ENCODE measurements at places on chromosomes 16 and 17.

GRCh38 chr16:85929259-85929721 lies 30.3 kb downstream of the IRF8 start:
- DNase-seq: no peak

DNA sequence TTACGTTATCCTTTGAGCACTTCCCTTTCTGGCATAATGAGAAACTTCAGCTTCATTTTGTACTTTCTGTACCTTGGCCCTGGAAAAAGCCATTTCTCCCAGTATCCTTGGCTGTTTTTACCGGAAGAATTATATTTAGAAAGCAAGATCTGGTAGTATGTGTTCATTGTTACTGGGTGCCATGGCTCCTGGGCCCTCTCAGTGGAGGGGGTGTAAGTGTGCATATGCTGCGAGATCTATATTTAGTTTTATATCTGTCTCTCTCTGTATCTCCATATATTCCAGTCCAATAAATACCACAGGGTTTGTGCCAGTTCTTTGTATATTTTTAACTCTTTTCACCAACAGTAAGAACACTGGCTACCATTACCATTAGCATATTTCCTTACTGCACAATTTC lies 17.7 kb downstream of the ATP2C2 start:
- DNase-seq: no peak

GRCh38 chr16:30179195-30179594 lies 4.2 kb upstream of the CORO1A start:
- DNase-seq: no peak

GRCh38 chr17:72405662-72406230 lies 284.9 kb downstream of the SOX9 start:
- DNase-seq: no peak

- DNase-seq: no peak
Measured at GRCh38 chr16:65967376-65967775, 399.1 kb upstream of the CDH5 start.

- DNase-seq: no peak
Measured at GRCh38 chr16:64217789-64218535, 903.9 kb downstream of the CDH11 start.

DNA sequence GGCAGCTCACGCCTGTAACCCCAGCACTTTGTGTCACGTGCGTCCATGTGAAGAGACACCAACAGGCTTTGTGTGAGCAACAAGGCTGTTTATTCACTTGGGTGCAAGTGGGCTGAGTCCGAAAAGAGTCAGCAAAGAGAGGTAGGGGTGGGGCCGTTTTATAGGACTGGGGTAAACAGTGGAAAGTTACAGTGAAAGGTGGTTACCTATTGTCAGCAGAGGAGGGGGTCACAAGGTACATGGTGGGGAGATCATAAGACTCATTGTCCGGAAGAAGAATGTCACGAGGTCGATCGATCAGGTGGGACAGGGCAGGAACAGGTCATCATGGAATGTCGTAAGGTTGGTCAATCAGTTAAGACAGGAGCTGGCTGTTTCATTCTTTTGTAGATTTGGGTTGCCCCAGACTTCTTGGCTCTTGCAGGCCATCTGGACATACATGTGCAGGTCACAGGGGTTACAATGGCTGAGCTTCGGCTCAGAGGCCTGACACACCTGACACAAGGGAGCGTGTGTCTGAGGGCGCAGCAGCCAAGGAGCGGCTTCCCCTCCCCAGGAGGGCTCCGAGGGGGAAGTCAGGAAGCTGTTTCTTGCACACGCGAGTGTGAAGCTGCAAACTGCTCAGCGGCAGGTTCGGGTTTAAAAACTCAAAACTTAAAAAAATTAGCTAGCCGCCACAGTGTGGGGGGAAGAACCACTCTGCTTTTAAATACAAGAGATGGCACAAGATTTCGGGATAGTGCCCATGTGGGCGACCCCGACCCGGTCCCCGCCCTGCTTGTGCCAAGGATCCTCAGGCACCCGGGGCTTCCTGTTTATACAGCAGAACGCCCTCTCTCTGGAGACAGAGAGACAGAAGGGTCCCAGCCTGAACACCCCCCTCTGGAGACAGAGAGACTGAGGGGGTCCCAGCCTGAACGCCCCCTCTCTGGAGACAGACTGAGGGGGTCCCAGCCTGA lies 12.4 kb upstream of the TEX19 start:
- no peak for DNase-seq

DNA sequence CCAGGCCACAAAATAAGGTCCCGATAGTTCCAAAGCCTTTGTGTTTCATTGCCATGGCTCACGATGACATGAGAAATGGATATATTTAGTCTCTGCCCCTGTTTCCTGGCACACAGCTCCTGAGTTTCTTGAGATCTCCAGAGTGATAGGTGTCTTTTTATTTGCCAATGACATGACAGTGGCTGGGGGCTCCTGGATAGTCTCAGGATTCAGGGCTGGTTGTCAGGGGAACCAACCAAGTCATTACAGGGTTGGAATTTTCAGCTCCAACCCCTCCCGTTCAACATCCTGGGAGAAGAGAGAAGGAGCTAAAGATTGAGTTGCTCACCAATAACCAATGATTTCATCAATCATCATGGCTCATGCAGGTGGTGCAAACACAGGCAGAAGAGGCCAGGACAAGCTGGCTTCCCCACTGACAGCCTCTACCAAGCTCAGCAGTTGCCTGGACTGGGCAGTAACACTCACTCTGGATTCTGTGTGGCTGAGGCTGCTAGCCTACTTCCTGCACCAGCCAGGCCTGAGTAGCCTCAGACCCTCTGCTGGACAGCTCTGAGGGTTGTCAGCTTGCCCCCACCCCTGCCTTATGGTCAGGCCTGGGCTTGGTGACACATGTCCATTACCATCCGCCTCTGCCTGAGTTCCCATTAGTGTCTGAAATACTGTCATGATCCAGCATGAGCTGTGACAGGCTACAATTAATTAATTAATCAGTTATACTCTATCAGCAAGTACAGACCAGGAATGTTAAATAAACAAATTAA lies 534.4 kb upstream of the CDH5 start:
- no peak for DNase-seq

GRCh38 chr17:63529711-63530556 lies 6.8 kb downstream of the KCNH6 start:
- no peak for DNase-seq

GRCh38 chr17:67990909-67991308 lies 5.4 kb downstream of the C17orf58 start:
- no peak for DNase-seq

GRCh38 chr17:63329876-63330275 lies 116.2 kb downstream of the CYB561 start:
- no peak for DNase-seq

DNA sequence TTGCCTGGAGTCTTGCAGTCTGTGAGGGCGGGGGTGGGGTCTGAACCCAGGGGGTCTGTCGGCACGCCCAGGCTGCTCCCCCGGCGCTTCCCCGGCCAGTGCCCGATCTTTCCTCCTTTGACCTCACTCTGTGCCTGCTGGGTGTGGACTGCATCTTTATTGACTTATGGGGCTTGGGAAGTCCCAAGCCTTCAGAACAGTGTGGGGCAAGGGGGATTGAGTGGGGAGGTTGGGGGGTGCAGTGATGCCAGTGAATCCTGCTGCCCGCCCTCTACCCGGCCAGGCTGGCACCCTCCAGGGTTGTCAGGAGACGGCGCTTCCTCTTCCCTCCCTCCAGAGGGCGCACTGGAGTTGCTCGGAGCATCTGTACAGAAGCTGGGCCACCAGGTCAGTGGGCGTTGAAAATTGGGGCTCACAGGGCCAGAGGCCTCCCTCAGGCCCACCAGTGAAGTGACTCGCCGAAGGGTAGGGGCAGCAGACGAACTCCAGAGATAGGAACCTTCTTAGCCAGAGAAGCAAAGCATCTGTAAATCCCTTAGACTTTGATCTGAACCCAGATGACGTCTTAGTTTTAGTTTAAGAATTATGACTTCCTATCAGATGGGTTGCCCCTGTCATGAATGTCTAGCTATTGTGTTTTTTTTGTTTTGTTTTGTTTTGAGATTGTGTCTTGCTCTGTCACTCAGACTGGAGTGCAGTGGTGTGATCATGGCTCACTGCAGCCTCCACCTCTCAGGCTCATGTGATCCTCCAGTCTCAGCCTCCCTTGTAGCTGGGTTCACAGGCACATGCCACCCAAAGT lies 184.8 kb upstream of the CIBAR2 start:
- no peak for DNase-seq

- DNase-seq: no peak
Measured at GRCh38 chr16:82093666-82094300, 58.7 kb downstream of the HSD17B2 start.

GRCh38 chr17:77489239-77489892 lies 348.6 kb downstream of the SEC14L1 start:
- no peak for DNase-seq

DNA sequence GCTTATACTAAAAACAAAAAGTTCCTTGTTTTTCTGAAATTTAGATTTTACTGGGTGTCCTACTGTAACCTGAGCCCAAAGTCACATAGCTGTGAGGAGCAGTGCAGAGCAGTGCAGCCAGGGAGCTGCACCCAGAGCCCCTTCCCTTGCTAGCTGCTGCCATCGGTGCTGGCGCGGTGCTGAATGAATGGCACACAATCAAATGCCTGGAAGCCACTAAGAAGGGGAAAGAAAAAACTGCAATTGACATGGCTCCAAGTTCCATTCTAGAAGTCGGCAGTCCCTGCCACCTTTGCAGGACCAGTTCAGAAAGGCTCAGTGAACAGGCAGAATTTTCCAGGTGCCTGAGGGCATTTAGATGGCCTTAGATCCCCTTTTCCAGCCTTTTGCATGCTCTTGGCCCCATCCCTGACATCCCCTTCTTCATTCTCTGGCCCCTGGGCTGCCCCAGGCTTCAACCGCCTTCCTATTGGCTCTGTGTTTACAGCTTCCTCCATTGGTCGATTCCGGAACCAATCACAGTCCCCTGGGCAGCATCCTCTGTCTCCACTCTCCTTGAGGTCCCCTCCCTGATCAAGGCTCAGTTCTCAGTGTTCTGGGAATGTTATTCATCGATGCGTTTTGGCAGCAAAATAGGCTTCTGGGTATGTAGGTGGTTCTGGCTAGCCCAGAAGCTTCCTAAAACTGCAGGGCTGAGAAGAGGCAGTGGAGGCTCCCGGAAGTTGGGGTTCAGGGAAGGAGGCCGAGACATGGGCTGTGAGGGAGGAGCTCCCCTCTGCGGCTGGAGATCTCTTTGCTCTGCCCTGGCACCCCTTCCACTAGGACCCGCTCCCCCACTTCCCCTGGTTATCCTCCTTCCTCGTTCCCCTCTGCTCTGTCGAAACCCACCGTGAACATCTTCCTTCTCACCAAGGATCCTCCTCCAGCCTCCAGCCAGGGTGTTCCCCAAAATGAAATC lies 37.9 kb downstream of the ATP2C2 start:
- peak; percentile 94 for DNase-seq

DNA sequence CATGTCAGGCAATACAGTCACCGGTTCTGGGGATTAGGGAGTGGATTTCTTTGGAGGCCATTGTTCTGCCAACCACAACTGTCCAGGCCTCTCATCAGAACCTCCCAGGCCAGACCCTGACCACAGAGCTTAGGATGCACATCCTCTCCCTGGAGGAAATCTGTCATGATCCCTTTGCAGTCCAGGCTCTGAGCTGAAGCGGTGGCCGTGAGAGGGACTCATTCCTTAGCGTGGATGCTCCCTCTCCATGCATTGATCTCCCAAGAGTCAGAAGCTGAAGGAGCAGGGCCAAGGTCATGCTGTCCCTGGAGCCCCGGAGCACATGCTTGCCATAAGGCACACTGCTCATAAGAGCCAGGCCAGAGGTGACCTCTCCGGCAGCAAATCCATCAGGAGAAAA lies 181.4 kb downstream of the COPRS start:
- DNase-seq: no peak

DNA sequence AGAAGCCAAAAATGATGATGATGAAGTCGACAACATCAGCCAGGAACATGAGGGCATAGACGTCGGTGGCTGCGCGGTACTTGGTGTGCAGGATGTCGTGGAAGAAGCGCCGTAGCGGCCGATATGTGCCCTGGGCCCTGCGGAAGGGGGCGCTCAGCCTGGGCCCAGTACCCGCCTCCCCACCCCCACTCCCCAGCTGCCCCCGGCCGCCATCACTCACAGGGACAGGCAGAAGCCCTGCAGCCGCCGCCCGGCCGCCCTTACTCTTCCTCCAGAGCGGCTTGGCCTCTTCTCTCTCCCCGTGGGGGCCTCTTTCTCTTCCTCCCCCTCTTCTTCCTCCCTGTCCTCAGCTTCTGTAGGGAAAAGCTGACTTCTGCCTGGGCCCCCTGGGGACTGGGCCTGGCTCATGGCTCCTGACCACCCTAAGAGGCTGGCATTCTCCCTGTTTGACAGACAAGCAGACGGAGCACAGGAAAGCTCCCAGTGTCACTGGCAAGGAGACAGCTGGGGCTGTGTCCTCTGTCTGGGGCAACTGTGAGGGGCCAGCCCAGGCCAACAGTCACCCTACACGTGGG lies 14.2 kb downstream of the CTU2 start:
- no peak for DNase-seq

GRCh38 chr17:21387616-21388015 lies 11.5 kb downstream of the KCNJ12 start:
- DNase-seq: no peak

GRCh38 chr17:29049541-29050145 lies 6.7 kb downstream of the PIPOX start:
- no peak for DNase-seq

GRCh38 chr17:44007346-44008204 lies 3.2 kb downstream of the NAGS start:
- no peak for DNase-seq

DNA sequence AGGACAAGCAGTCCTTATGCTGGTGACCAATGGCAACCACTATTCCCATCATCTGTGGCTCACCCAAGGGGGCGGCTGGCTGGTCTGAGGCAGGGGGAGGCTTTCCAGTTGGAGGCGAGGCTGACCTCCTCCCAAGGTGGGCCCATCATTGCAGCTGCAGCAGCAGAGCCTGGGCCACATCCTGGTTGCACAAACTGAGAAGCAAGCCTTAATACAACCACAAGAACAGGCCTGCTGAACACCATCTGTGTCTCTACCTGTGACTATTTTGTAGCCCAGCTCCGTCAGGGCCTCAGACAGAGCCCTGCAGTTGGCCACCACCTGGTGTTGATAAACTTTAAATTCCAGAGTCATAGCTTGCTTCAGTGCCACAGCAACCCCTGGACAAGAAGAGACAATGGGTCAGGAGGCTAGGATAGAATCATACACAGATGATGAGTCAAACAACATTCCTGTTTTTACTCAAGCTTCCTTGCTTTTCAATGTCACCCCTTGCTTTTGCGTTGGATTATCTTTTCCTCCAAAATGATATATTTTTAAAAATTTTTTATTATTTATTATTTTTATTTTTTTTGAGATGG lies 17.9 kb downstream of the SMCR8 start:
- DNase-seq: no peak
